ENCODE measurements at places on chromosomes 1 and 21. TPM values are rescaled to one million over a fixed set of nuclear protein-coding genes. Genes with fewer than 3 reads are reported as not detected.
A peak's percentile ranks its signal among the peaks of the same experiment; 100 is the strongest.

DNA sequence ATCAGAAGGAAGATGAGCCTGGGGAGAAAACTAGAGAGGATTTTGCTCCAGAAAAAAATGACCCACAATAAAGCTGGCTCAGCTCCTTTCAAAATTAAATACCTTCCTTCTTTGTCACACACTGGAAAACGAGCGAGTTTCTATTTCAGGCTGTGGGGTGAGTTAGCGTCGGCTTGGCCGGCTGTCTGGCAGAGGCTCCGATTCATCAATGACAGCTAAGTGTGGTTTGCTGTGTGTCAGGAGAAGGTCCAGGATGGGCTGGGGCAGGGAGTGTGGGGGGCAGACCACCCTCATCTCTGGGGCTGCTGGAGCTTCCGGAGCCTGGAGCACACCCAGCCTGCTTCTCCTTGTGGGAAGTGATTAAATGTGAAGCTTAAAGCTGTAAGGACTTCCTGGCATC lies 120.2 kb downstream of the ETS2 start:
- no peaks in the 10 kb centered on the region for H3K4me1 ChIP-seq
- DNase-seq, result no peak

DNA sequence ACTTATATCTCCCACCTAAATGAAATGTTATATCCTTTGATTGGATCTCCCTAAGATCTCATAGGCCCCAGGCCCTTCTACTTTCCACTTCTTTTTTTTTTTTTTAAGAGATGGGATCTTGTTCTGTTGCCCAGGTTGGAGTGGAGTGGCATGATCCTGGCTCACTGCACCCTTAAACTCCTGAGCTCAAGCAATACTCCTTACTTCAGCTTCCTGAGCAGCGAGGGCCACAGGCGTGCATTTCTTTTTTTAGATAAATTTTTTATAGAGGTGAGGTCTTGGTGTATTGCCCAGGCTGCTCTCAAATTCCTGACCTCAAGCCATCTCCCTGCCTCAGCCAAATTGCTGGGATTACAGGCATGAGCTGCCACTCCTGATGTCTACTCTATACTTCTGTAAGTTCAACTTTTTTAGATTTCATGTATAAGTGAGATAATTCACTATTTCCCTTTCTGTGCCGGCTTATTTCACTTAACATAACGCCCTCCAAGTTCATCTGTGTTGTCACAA lies 987.5 kb upstream of the NCAM2 start:
- no peak overlapping the region for H3K27ac ChIP-seq
- no peaks in the 10 kb centered on the region for H3K36me3 ChIP-seq
- H3K27me3 ChIP-seq, result peaks cover 3% of the 10 kb centered on the region
- no peaks in the 10 kb centered on the region for H3K4me1 ChIP-seq
- DNase-seq, result no peak
- no peak overlapping the region for H3K4me3 ChIP-seq

DNA sequence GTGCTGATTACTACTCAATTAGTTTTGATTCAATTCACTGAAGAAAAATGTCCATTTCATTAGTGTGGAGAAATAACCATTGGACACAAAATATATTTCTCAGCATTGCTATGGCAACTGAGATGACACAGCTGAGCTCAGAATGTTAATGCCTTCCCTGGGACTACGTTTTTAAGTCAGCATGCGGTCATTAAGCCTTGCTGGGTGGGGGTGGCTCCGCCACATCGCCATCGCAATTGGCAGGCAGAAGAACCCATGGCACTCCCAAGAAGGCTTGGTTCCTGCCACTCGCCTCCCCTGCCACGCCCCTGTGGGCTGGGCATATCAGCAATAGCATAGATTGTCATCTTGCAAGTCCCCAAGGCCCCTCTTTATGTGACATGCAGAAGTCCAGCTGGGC lies 256.7 kb upstream of the CAMK1G start:
- no peaks in the 10 kb centered on the region for H3K36me3 ChIP-seq
- no peaks in the 10 kb centered on the region for H3K4me1 ChIP-seq
- H3K27ac ChIP-seq, result no peak overlapping the region
- H3K27me3 ChIP-seq, result no peaks in the 10 kb centered on the region
- DNase-seq, result no peak

DNA sequence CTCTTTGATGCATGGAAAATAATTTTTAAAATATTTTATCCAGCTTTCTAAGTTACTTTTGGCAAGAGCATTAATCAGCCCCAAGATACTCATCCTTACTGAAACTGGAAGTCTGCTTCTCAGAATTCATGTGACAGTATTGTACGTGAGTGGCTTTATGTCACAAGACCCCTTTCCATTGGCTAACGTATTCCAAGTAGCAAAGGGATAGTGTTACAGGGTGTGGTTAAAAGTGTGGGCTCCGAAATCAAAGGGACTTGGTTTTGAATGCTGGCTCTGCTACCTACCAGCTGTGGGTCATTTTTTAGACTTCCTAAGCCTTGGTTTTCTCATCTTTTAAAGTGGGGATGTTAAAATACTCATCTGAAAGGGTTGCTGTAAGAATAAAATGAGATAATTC lies 91.7 kb downstream of the RHOU start:
- no peak for DNase-seq
- no peak overlapping the region for H3K4me3 ChIP-seq
- peaks cover 2% of the 10 kb centered on the region for H3K27me3 ChIP-seq
- H3K27ac ChIP-seq, result no peak overlapping the region
- no peaks in the 10 kb centered on the region for H3K36me3 ChIP-seq
- H3K4me1 ChIP-seq, result peaks cover 20% of the 10 kb centered on the region

- peaks cover 5% of the 10 kb centered on the region for H3K27me3 ChIP-seq
- H3K4me1 ChIP-seq, result no peaks in the 10 kb centered on the region
- H3K27ac ChIP-seq, result no peak overlapping the region
- H3K36me3 ChIP-seq, result peaks cover 7% of the 10 kb centered on the region
Measured at GRCh38 chr1:4010284-4010683, 110.2 kb upstream of the C1orf174 start.

DNA sequence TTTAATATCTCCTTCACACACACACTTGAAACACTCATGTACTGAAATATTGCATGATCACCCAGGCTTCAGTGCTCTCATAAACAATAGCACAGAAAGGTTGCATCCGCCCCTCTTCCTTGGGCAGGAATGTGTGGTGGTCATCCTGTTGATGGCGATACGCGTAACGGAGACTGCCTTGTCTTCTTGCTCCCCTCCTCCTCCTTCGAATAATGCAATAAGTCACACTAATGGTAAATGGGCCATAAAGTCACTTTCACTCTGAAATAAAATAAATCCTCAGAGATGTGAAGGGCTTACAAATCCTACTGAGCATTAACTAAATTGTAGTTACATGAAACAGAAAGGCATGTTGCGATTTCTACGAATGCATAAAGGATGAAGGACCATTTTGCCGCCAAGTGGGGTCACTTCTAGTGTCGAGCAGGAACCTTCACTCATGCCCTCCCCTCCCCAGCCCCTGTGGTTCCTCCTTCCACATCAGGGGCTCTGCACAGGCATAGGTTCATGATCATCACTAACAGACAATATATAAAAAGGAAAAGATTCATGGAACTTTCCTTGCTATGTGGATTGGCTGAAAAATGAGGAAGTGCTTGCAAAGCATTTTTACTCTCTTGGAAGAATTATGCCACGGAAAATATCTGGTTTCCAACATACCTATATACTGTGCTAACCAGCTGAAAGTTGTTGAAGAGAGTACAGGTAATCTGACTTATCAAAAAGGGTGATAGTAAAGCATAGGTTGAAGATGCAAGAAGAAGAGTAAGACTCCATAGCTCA lies 1.2 kb upstream of the PGBD5 start:
- H3K27ac ChIP-seq, result peak overlapping the region; percentile 68
- peaks cover 6% of the 10 kb centered on the region for H3K36me3 ChIP-seq
- H3K27me3 ChIP-seq, result peaks cover 16% of the 10 kb centered on the region
- no peak for DNase-seq
- H3K4me1 ChIP-seq, result peaks cover 33% of the 10 kb centered on the region

- no peaks in the 10 kb centered on the region for H3K27me3 ChIP-seq
- no peak overlapping the region for H3K4me3 ChIP-seq
- H3K27ac ChIP-seq, result no peak overlapping the region
- H3K4me1 ChIP-seq, result no peaks in the 10 kb centered on the region
- no peak for DNase-seq
- no peaks in the 10 kb centered on the region for H3K36me3 ChIP-seq
Measured at GRCh38 chr1:194024659-194025058, 838.2 kb upstream of the B3GALT2 start.

GRCh38 chr1:114145504-114146151 lies 8.0 kb downstream of the SYT6 start:
- no peaks in the 10 kb centered on the region for H3K4me1 ChIP-seq
- no peak overlapping the region for H3K27ac ChIP-seq
- no peaks in the 10 kb centered on the region for H3K27me3 ChIP-seq

GRCh38 chr1:101259744-101260148 lies 22.9 kb downstream of the S1PR1 start:
- H3K27ac ChIP-seq, result peak overlapping the region; percentile 28
- no peak for DNase-seq
- peaks cover 2% of the 10 kb centered on the region for H3K27me3 ChIP-seq
- H3K4me1 ChIP-seq, result peaks cover 40% of the 10 kb centered on the region
- no peaks in the 10 kb centered on the region for H3K36me3 ChIP-seq

- no peak for DNase-seq
- no peaks in the 10 kb centered on the region for H3K27me3 ChIP-seq
- H3K27ac ChIP-seq, result no peak overlapping the region
- H3K4me3 ChIP-seq, result no peak overlapping the region
- H3K36me3 ChIP-seq, result no peaks in the 10 kb centered on the region
- no peaks in the 10 kb centered on the region for H3K4me1 ChIP-seq
Measured at GRCh38 chr1:208461680-208462079, 217.5 kb upstream of the PLXNA2 start.

DNA sequence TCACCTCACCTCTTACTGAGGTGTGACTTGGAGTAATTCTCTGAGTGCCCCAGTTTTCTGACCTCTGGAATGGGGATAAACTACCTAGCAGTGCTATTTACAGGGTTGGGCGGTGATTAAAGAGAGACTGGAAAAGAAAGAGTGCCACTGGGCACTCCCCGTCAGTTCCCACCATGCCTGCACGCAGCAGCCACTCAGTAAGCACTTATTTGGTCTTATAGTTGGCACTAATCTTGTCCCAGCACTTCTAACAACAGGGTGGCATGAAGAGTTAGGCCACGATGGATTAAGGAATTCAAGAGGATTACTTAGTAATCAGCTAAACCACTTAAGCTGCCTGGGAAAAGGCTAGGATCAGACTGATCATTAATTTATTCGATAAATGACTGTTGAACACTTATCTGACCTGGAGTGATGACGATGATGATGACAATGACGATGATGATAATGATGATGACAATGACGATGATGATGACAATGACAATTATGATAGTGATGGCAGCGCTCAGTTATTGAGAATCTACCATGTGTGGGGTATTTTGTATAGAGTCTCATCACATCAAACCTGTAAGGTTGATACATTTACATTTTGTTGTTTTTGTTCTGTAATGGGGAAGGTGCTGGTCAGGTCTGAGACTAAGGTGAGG lies 5.4 kb downstream of the CITED4 start:
- peaks cover 12% of the 10 kb centered on the region for H3K27me3 ChIP-seq
- no peaks in the 10 kb centered on the region for H3K36me3 ChIP-seq
- H3K27ac ChIP-seq, result no peak overlapping the region
- H3K4me3 ChIP-seq, result no peak overlapping the region
- DNase-seq, result no peak
- H3K4me1 ChIP-seq, result peaks cover 3% of the 10 kb centered on the region

DNA sequence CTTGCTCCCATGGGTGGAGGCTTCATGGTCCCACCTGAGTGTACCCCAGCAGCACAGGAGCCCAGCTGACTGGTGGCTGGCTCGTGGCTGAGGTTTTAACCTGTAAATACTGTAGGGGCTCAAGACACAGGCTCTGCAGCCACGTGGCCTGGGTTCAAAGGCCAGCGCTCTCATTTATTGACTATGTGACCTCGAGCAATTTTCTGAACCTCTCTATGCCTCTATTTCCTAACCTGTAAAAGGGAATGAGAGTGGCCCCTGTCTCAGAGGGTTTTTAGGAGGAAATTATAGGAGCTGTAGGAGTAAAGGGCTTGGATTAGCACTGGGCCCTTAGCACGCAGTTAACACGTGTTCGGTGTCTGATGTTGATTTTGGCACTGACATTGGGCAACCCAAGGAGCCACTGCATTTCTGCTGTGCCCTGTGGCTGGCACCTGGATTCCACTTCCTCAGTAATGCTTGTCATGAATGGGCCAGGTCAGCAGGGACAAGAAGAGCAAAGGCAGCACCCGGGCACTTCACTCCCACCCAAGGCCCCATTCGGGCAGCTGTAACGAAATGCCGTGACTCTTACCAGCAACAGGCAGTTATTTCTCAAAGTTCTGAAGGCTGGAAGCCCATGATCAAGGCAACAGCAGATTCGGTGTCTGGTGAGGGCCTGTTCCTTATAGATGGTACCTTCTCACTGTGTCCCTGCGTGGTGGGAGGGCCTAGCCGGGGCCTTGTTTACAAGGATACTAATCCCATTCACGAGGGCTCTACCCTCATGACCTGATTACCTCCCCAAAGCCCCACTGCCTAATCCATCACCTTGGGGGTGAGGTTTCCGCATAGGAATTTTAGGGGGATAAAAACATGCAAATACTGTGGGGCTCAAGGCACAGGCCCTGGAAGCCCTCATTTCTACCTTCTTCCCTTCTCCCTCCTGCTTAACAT lies 25.2 kb downstream of the ARHGEF10L start:
- no peaks in the 10 kb centered on the region for H3K4me1 ChIP-seq
- H3K27me3 ChIP-seq, result peaks cover 12% of the 10 kb centered on the region

DNA sequence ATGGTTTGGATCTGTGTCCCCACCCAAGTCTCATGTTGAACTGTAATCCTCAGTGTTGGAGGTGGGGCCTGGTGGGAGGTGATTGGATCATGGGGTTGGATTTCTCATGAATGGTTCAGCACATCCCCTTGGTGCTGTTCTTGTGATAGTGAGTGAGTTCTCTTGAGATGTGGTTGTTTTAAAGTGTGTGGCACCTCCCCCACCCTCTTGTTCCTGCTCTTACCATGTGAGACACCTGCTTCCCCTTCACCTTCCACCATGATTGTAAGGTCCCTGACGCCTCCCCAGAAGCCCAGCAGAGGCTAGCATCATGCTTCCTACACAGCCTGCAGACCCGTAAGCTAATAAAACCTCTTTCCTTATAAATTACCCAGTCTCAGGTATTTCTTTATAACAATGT lies 55.8 kb downstream of the SUSD4 start:
- no peaks in the 10 kb centered on the region for H3K4me1 ChIP-seq
- H3K4me3 ChIP-seq, result no peak overlapping the region
- H3K27ac ChIP-seq, result no peak overlapping the region
- H3K36me3 ChIP-seq, result peaks cover 4% of the 10 kb centered on the region
- no peak for DNase-seq
- peaks cover 3% of the 10 kb centered on the region for H3K27me3 ChIP-seq

DNA sequence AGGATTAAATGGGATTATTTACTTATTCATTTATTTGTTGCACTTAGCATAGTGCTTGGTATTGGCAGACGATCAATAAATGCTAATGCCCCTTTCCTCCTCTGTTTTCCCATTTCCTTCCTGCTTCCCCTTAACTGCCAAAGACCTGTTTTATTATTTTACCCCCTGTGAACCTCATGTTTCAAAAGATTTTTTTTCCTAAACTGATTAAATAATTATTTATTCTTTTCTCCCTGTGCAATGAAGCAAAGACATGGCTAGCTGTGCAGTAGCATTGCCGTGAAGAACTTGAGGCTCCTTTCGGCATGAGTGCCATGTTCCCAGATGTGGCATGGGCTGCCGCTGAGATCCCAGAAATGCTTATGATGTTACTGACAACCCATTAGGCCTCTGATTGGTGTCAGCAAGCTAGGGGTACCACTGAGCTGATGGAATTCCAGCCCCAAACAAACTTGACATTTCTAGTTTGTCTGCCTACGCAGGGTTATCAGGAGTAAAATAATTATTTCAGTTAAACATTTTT lies 266.4 kb upstream of the TMEM51 start:
- H3K27ac ChIP-seq, result no peak overlapping the region
- H3K27me3 ChIP-seq, result peaks cover 3% of the 10 kb centered on the region
- no peak for DNase-seq

The KRTAP13-2 gene
- total RNA-seq, result not detected

The SRGAP2B gene
- 88.8 TPM for total RNA-seq

The PPIAL4G gene
- total RNA-seq, result 0.08 TPM
